Caki2 (cell line): ENCODE measurements at places on chromosomes 13 and 19. TPM values are rescaled to one million over a fixed set of nuclear protein-coding genes. Genes with fewer than 3 reads are reported as not detected.

FRY gene
- total RNA-seq: 0.70 and 1.9 TPM in 2 replicates

QPCTL gene
- 31.2 and 35.6 TPM in 2 replicates for total RNA-seq

PALM3 gene
- not detected in 2 replicates for total RNA-seq

AZU1 gene
- total RNA-seq: not detected in 2 replicates

DHDH gene
- total RNA-seq: 1.6 and 4.4 TPM in 2 replicates

GRCh38 chr19:11576227-11576626 is 1.2 kb downstream of the ACP5 start:
- DNase-seq: no peak

GRCh38 chr13:26425443-26426358 is 131.8 kb upstream of the WASF3 start:
- no peak for DNase-seq

- DNase-seq: no peak
These were observed 22.4 kb upstream of the RNASEH2B start for GRCh38 chr13:50887151-50887550.

DNA sequence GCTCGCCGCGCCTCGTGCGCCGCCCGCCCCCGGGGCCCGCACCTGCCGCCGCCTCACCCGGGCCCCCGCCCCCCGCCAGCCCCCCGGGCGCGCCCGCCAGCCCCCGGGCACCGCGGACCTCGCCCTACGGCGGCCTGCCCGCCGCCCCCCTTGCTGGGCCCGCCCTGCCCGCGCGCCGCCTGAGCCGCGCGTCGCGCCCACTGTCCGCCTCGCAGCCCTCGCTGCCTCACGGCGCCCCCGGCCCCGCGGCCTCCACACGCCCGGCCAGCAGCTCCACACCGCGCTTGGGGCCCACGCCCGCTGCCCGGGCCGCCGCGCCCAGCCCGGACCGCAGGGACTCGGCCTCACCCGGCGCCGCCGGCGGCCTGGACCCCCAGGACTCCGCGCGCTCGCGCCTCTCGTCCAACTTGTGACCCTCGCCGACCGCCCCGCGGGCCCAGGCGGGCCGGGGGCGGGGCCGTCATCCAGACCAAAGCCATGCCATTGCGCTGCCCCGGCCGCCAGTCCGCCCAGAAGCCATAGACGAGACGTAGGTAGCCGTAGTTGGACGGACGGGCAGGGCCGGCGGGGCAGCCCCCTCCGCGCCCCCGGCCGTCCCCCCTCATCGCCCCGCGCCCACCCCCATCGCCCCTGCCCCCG is 17.2 kb downstream of the POLRMT start:
- no peak for DNase-seq

DNA sequence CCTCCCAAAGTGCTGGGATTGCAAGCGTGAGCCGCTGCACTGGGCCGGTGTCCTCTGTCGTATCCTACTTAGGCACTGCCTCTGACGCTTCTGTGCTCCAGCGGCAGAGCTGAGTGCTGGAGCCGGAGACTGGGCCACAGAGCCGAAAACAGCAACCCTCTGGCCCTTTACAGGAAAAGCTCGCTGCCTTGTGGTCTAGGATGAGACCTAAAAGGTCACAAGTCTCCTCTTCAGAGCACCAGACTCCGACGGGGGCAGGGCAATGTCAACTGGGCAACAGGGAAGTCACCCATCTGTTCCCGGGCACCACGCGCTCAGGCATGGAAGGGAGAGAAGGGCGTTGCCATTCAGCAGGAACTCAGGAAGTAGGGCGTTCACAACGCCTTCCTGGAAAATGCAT is 91.7 kb downstream of the GADD45B start:
- DNase-seq: no peak
